ENCODE measurements at places on chromosomes 12 and 14.
A peak's percentile ranks its signal among the peaks of the same experiment; 100 is the strongest.

DNA sequence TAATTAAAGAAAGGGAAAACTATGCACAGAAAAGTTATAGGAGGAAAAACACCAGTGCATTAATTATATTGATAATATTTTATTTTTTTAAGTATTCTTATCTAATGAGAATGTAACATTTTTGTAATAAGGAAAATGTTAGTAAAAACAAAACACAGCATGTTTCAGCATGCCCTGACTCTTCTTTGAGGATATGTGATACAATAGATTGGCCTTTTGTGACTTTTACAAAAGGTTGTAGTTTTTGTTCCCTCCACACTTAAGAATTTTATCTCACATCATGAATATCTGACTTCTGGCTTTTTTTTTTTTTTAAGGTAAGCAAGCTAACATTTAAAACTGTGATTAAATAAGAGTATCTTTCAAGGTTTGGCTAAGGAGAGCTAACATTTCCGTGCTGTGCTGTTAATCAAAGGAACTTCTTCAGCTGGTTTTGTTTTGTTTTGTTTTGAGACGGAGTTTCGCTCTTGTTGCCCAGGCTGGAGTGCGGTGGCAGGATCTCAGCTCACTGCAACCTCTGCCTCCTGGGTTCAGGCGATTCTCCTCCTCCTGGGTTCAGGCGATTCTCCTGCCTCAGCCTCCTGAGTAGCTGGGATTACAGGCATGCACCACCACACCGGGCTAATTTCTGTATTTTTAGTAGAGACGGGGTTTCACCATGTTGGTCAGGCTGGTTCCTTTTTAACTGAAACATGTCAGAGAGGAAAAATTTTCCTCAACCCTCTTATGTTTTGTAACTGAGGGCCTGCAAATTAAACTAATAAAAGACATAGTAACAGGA is 30.8 kb upstream of the RESF1 start:
- DNase-seq, result no peak

DNA sequence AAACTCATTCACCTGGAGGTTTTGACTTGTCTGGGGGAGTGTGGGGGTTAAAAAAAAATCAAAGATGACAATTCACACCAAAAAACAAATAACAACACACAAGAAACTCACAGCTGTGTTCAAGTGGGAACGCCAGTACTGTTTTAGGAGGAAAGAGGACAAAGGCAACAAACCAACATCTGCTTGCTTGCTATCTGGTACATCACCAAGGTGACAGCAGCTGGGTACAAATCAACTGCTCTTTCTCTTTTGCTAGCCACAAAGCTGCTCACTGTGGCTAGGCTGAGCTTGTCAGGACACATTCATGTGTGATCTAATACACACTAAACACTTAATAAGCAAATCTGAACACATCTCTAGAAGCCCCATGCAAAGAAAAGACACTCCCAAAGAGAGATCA is 128.0 kb upstream of the RAP1B start:
- no peak for DNase-seq

GRCh38 chr12:112848972-112849371 is 57.4 kb downstream of the RPH3A start:
- no peak for DNase-seq

GRCh38 chr12:75349946-75350345 is 15.5 kb downstream of the GLIPR1L1 start:
- DNase-seq, result no peak

- peak; percentile 13 for DNase-seq
Observed at GRCh38 chr14:32400480-32400879, 71.4 kb downstream of the AKAP6 start.

GRCh38 chr14:87940894-87941293 is 52.1 kb downstream of the GALC start:
- no peak for DNase-seq

GRCh38 chr14:96497586-96497985 is 4.6 kb upstream of the PAPOLA start:
- DNase-seq, result no peak

DNA sequence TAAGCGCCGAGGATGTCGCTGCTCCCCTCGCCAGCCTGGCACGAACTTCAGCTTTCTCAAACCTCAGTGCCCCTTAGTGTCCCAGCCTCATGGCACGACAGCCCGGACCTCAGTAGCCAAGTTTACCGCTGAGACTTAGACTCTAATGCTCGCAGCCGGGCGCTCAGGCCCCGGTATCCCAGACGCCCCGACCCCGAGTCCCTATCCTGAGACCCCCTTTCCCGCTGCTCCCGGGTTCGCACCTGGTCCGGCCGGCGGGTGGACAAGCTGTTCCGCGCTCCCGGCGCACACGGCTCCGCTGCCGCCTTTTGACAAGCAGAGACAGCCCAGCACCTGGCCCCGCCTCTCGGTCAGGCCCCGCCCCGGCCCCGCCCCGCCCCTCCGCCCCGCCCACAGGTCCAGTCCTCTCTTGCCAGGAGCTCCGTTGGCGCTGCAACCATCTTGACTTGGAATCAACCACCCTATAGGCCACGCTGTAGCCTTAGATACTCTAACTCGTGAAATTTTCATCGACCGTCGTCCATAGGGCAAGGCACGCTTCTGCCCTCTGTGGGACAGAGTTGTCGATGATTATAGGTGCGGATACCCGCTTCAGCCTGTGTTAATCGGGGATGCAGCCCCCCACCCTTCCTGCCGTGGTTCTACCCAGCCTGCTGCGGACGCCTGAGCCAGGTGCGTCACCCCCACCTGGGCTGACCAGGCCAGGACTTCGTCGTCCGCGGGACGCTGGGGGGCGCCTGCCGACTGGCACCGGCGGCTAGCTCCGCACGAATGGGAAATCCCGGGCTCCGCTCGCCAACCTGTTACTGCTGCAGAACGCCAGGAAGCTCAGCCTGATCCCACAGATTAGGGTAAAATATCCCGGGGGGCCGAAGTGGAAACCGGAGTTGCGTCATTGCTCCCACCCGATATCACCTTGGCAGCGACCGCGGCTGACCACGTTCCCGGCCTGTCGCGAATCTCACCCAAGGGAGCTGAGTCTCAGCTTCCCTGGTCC is at the start of gene VDR:
TSS of gene VDR (minus strand) at position 282 of the 997 bp plus-strand sequence. CDS start 25,881 bp downstream, outside the sequence.
- DNase-seq, result peak; percentile 91
